ENCODE measurements at places on chromosomes 13 and 19. TPM values are rescaled to one million over a fixed set of nuclear protein-coding genes. Genes with fewer than 3 reads are reported as not detected.
A peak's percentile ranks its signal among the peaks of the same experiment; 100 is the strongest.

DNA sequence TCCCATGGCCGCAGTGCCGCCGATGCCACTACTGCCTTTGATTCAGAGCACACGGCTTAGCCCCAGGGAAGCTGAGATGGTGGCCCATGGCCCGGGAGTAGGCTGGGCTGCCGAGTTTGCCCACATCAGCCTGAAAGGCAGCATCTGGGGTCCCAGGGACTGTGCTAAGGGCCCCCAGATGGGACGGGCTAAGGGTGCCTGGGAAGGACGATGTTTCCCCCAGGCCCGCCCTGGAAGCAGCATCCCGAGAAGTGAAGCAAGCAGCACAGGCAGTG, 22.5 kb downstream of the MAP2K2 start:
- no peak overlapping the region for H3K4me3 ChIP-seq
- no peak overlapping the region for H3K27ac ChIP-seq
- H3K36me3 ChIP-seq = no peaks in the 10 kb centered on the region
- no peak for DNase-seq
- no peaks in the 10 kb centered on the region for H3K27me3 ChIP-seq

Gene ZNF470
- 8.3 TPM for total RNA-seq

GRCh38 chr19:1261538-1261797, 7.7 kb upstream of the CIRBP start:
- H3K27me3 ChIP-seq = no peaks in the 10 kb centered on the region
- no peak for DNase-seq
- H3K4me3 ChIP-seq = peak overlapping the region; percentile 60
- H3K27ac ChIP-seq = peak overlapping the region; percentile 80
- H3K4me1 ChIP-seq = peaks cover 71% of the 10 kb centered on the region

Gene ZNF729
- total RNA-seq = 4.3 TPM

DNA sequence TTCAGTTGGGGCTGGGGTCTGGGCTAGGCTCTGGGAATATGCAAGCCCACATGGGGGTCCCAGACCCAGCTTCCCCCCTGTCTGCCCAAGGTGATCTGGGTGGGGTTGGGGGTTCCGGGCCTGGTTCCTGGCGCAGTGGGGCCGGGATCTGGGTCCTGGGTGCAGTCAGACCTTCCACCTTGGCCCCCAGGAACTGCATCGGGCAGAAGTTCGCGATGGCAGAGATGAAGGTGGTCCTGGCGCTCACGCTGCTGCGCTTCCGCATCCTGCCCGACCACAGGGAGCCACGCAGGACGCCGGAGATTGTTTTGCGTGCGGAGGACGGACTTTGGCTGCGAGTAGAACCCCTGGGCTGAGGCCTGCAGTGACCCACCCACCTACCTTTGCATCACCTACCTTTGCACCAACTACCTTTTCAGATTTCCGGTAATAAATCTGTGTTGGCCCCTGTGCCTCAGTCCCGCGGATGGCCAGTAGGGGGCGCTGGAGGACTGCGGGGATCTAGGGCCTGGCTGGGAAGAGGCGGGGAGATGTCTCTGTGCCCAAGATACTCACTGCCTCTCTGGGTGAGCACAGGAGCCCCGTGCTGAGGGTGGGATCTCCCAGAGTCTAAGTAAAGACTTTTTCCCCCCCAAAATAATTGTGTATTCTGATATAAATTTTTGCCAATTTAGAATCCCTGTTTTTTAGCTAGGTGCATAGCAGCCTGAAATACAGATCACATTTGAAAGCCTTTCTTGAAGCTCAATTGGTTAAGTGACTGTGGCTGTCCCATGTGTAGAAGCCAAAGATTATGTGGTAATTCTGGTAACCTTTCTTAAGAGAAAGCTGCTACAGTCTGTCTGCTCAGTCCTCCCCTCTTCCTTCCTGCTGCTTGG, 11.5 kb upstream of the CYP4F3 start:
- H3K4me3 ChIP-seq = no peak overlapping the region
- H3K27me3 ChIP-seq = no peaks in the 10 kb centered on the region
- peak; percentile 88 for DNase-seq
- H3K27ac ChIP-seq = no peak overlapping the region
- H3K36me3 ChIP-seq = no peaks in the 10 kb centered on the region
- H3K4me1 ChIP-seq = no peaks in the 10 kb centered on the region

- peak; percentile 78 for DNase-seq
- no peaks in the 10 kb centered on the region for H3K36me3 ChIP-seq
- H3K4me1 ChIP-seq = no peaks in the 10 kb centered on the region
- H3K27ac ChIP-seq = no peak overlapping the region
- peak overlapping the region; percentile 36 for H3K4me3 ChIP-seq
- H3K27me3 ChIP-seq = no peaks in the 10 kb centered on the region
Observed at GRCh38 chr19:46076951-46077814, 36.4 kb upstream of the IGFL4 start.

Gene ZNF555
- 7.1 TPM for total RNA-seq

DNA sequence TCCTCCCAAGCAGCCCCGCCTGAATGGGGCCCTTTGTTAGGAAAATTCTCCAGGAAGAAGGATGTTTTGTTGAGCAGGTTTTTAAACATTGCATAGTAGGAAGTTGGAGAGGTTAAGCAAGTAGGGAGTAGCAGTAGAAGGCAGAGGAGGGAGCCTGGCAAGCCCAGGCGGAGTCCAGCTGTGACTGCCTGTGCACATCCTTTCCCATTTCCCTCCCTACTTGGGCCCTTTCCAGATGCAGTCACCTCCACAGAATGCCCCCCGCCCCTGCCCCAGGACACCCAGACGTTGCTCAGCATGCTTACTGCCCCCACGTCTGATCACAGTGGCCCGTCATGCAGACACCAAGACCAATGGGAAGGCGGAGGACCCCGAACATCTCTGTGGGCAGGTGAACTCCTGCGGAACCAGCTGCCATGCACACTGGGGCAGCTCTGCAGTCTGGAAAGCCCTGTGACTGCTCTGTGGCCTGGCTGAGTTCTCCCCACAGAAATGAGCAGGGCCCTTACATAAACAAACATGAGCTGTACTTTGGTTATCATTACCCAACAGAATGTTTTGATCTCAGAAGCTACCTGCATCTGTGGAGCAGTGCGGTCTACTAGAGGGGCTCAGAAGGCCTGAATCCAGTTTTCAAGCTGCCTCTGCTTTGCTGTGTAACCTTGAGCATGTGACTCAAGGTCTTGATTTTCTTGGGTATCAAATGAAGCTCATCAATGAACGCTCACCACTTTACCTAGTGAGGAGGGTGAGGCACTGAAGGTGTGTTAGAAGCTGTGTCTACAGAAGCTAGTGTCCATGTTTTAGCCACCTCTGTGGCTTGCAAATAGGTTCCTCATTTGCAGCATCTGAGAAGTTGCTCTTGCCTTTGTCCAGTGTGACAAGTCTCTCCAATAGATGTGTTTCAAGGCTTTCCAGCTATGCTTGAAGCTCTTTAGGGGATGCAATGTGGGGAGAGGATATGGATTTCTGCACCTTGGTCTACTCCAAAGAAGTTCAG, 84.2 kb downstream of the TNFRSF19 start:
- H3K4me1 ChIP-seq = peaks cover 14% of the 10 kb centered on the region
- DNase-seq = no peak
- no peaks in the 10 kb centered on the region for H3K27me3 ChIP-seq
- H3K36me3 ChIP-seq = no peaks in the 10 kb centered on the region
- no peak overlapping the region for H3K27ac ChIP-seq

DNA sequence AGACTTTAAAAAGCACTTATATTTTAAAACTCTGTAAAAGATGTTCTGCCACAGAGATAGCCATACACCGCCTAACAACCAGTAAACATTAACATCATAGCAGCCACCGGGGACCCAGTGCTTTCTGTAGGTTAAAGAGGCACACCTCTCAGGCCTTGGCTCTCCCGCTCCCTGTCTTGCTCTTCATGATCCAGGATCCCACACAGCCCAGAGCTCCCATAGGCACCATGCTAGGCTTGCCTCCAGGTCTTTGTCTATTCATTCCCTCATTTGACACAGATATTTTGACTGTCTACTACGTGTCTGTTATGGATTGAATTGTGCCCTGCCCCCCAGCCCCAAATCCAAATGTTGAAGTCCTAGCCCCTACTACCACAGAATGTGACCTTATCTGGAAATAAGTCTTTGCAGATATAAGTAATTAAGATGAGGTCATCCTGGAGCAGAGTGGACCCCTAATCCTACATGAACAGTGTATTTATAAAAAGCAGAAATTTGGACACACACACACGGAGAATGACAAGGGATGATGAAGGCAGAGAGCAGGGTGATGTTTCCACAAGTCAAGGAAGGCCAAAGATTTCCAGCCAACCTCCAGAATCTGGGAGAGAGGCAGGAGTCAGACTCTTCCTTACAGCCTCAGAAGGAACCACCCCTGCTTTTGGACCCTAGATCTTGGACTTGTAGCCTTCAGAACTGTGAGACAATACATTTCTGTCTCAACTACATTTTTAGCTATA, 272.6 kb downstream of the DNAJC15 start:
- no peaks in the 10 kb centered on the region for H3K4me1 ChIP-seq
- H3K27me3 ChIP-seq = no peaks in the 10 kb centered on the region
- no peak overlapping the region for H3K4me3 ChIP-seq

DNA sequence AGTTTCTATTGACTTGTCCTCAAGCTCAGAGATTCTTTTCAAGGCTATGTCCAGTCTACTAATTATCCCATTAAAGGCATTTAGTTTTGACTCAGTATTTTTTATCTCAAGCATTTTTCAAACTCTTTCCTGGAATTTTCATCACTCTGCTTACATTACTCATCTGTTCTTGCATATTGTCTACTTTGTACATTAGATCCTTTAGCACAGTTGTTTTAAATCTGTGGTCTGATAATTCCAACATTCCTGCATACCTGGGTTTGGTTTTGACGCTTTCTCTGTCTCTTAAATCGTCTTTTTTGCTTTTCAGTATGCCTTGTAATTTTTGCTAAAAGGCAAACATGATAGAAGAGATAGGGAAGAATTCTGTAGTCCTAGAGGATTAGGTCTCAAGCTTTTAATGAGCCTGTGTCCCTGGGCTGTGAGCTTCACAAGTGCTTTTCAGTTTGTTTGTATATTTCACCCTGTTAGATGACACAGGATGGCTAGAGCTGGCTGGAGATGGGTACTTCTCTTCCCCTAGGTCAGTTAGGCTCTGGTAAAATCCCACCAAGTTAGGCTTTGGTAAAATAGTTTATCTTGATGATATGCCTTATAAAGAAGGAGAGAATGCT, 46.1 kb upstream of the GPC6 start:
- H3K27ac ChIP-seq = no peak overlapping the region
- H3K4me1 ChIP-seq = no peaks in the 10 kb centered on the region
- DNase-seq = no peak

Gene ITM2B
- total RNA-seq = 330 TPM

DNA sequence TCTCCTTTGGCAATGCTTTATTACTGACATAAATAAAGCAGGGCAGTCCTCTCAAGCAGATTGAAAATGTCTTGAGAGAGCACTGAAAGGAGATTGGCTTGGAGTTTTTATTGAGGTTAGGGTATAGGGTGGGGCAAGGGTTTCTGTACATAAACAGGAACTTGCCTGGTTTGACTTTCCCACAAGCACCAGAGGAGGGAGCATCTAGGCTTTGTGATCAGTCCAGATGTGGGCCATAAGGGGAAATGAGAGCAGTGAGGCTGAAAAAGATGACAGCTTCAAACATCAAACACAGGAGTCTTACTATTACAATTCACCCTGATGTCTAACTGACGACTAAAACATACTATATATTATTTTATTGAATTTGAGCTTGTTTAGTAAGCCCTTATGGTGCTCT, 260.9 kb downstream of the MTUS2 start:
- no peak overlapping the region for H3K4me3 ChIP-seq
- H3K27me3 ChIP-seq = no peaks in the 10 kb centered on the region
- DNase-seq = no peak
- H3K27ac ChIP-seq = no peak overlapping the region
- H3K36me3 ChIP-seq = no peaks in the 10 kb centered on the region

- peak; percentile 92 for DNase-seq
- H3K4me1 ChIP-seq = peaks cover 14% of the 10 kb centered on the region
- H3K4me3 ChIP-seq = no peak overlapping the region
- no peaks in the 10 kb centered on the region for H3K36me3 ChIP-seq
- peak overlapping the region; percentile 73 for H3K27ac ChIP-seq
Observed at GRCh38 chr19:7494416-7495098, 5.7 kb upstream of the PEX11G start.

Gene ZSCAN1
- 6.5 TPM for total RNA-seq

GRCh38 chr19:2479556-2480194, 3.7 kb downstream of the GADD45B start:
- no peaks in the 10 kb centered on the region for H3K36me3 ChIP-seq
- no peak for DNase-seq
- no peaks in the 10 kb centered on the region for H3K27me3 ChIP-seq
- no peak overlapping the region for H3K4me3 ChIP-seq
- H3K4me1 ChIP-seq = peaks cover 3% of the 10 kb centered on the region

- DNase-seq = peak; percentile 70
- peak within 1 kb of the TSS; percentile 61 for H3K4me3 ChIP-seq
- no peaks in the 10 kb centered on the region for H3K27me3 ChIP-seq
- H3K4me1 ChIP-seq = peaks cover 14% of the 10 kb centered on the region
Observed at GRCh38 chr19:49057636-49058234, at the start of gene CGB7. CGB7 (minus strand) TSS chr19:49057749; CDS start chr19:49055375, 2,374 bp downstream.

GRCh38 chr13:66068683-66069082, 1161.5 kb downstream of the PCDH9 start:
- H3K27me3 ChIP-seq = no peaks in the 10 kb centered on the region
- H3K4me1 ChIP-seq = no peaks in the 10 kb centered on the region
- no peak for DNase-seq
- no peak overlapping the region for H3K4me3 ChIP-seq

DNA sequence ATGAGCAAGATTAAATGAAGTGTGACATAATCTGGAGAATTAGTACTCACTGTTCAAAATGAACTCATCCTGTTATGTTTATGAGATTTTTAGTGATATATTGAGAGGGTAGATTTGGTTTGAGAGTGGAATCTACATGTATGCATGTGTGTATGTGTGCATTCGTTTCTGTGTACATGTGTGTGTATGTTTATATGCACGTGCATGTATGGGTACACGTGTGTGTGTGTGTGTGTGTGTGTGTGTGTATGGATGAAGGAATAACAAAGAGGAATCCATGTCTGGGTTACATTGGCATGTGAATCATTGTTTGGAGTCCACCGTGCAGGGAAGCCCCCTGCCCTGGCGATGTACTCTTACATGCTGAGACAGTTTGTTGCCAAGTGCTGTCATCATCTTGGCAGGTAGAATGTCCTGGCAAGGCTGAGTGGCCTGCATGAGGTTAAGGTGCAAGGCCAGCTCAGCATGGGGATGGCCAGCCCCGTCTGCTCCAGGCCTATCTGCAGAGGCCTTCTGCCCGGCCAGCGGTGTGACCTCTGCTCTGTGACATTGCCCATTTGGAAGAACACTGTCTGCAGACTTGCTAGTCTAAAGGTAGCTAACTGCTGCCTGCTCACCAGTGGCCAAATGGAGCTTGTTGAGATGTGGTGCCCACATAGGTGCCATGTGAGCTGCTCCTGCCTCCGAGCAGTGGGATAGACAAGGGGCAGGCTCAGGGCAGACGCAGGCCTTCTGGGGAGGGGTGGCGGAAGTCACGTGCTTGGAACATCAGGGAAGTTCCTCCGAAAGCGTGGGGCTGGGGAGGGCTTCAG, 222.3 kb downstream of the TEX29 start:
- H3K36me3 ChIP-seq = no peaks in the 10 kb centered on the region
- no peaks in the 10 kb centered on the region for H3K4me1 ChIP-seq
- no peak overlapping the region for H3K27ac ChIP-seq
- no peaks in the 10 kb centered on the region for H3K27me3 ChIP-seq
- no peak for DNase-seq
- no peak overlapping the region for H3K4me3 ChIP-seq
